ENCODE measurements at places on chromosomes 2 and 18.

- DNase-seq, result no peak
Measured at GRCh38 chr2:227479865-227480475, 8.0 kb downstream of the AGFG1 start.

DNA sequence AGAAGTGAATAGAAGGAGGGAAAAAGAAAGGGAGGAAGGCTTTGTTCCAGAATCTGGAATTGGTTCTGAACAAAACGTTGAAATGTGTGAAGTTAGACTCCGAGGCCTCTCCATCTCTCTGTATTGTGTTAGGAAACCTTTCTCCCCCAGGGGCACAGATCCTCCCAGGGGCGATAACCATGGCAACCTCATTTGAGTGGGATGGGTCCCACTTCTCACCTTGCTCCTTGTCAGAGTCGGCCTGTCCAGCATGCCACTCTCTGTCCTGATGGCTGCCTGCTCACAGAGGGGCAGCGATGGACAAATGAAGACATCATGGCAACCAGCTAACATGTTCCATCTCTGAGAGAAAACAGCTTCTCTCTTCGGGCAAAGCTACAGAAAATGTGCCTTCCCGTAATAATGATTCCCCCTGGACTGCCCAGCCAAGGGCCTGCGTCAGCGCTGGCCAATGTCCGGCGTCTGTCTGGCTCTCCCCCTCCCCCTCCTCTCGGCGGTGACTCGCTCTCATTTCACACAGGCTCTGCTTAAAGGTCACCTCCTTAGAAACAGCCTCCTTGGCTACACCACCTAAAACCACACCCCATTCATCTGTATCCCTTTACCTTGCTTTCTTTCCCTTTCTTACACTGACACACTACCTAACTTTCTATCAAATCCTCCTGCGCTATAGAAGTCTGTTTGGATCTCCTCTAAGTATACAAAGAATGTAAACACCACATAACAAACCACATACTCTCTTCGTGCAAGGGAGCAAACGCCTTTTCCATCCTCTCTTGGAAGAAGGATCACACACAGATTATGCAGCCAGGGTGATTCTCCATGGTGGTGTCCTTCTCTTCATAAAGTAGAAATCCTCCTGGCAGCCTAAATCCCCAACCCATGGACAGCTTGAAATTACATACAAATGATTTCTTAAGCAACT is 32.1 kb upstream of the TTC39C start:
- DNase-seq, result no peak

DNA sequence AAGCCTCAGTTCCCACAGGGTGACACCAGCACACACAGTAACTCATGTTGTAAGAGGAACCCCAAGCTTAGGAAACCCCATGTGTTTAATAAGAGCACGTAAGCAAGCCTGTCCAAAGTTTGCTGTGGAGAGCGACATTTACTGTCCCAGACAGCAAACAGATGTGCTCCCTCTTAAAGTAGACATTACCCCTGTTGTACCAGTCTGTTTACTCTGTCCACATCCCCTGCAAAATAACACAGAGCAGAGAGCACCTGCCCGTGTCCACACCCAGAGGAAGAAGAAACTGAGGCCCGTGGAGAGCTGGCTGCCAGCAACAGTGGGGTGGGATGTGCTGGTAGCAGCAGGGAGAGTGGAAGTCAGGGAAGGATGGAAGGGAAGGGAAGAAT is 243.5 kb downstream of the GBX2 start:
- DNase-seq, result no peak

GRCh38 chr2:234679741-234680687 is 183.1 kb upstream of the ARL4C start:
- no peak for DNase-seq

DNA sequence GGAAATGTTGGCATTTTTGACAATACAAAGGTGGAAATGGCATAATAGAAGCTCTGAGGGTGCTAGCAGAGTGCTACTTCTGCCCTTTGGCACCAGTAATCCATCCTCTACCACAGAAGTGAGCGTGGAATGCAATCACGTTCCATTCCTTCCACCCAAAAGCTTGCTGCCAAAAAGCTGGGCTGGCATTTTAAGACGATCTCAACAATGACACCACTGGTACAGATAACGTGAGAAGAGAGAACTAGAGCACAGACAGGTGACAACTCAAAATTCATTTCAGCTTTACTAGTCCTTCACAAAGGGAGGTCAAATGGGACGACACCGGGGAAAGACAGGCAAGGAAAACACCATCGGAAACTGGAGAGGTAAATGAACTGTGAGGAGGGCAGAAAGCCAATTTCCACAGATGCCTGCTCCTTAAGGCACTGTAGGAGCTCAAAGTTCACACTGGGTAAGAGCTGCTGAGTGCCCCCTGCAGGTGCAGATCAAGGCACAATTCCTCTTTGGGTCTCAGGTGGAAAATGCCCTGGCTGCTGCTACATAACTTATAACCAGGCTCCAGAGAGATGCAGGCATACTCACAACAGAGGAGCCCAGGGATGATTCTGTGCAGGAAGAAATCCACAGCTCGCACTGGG is 50.7 kb upstream of the RNU4ATAC start:
- DNase-seq, result no peak

DNA sequence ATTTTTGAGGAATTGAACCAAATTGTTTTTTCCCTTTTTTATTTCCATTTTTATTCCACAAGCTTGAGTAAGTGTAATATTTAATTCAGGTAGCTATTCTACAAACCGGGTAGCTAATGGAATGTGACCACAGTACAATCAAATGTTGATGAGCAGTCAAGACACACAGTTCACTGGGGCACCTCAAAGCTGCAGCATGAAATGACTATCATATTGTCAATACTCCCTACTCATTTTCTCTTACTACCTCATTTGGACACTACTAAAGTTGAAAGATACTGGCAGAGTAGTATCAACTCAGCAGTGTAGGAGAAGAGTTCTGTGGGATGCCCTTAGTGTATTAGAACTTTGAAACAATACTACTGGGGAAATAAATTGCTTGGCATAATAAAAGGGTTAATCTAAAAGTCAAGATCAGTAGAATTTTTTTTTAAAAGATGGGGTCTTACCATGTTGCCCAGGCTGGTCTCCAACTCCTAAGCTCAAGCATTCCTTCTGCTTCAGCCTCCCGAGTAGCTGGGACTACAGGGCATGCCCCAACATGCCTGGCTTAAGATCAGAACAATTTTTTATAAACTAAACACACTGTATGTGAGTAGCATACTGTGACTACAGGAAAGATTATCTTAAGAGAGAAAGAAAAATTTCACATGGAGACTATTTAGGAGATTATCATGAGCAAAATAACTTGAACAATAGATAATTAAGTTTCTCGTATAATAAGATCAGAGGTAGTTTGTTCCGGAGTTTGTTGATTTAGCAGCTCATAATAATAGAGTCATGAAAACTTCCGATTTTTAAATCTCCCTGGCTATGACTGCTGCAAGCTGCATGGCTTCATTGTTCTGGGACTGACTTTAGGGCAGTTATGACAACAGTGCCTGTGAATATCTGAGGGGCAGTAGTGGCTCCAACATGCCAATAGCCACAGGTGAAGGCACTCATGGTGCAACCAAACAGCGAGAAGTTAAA is 43.7 kb downstream of the MYO3B start:
- no peak for DNase-seq

- no peak for DNase-seq
Measured at GRCh38 chr2:68516051-68516955, 48.9 kb downstream of the APLF start.
